Activated T-cell treated with anti-CD3 and anti-CD28 coated beads for 24 hours (primary cell): ENCODE measurements at places on chromosomes 2 and 18.

- DNase-seq: no peak
Measured at GRCh38 chr2:60530660-60531281, 22.7 kb downstream of the BCL11A start.

- no peak for DNase-seq
Measured at GRCh38 chr2:184410160-184410559, 188.2 kb upstream of the ZNF804A start.

DNA sequence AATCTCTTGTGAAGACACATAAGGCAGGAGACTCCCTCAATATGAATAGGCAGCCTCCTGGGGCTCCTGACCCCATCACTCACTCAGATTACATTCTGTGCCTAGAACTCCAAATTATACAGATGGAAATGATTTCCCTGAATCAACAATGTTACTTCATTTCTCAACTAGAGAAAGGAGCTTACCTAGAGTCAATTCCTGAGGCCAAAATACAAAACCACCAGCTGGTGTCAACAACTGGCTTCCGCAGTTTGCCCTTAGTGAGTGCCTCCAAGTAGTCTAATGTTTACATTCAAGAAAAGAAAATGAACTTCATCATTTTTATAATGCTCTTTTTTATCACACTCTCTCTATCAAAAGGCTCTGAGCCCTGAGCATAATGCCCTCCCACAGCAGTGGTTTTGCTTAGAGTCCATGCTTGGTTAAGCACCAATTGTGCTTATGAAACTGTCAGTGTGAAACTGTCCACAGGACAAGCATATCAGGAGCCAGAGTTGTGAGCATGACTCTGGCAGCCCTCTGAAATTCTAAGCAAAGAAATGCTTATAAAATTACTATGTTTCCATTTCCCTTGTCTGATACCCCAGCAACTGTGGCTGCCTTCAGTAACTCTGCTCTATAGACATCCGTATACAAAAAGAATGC, 305.7 kb upstream of the PKDCC start:
- no peak for DNase-seq

GRCh38 chr18:26963292-26963691, 97.8 kb upstream of the AQP4 start:
- no peak for DNase-seq

DNA sequence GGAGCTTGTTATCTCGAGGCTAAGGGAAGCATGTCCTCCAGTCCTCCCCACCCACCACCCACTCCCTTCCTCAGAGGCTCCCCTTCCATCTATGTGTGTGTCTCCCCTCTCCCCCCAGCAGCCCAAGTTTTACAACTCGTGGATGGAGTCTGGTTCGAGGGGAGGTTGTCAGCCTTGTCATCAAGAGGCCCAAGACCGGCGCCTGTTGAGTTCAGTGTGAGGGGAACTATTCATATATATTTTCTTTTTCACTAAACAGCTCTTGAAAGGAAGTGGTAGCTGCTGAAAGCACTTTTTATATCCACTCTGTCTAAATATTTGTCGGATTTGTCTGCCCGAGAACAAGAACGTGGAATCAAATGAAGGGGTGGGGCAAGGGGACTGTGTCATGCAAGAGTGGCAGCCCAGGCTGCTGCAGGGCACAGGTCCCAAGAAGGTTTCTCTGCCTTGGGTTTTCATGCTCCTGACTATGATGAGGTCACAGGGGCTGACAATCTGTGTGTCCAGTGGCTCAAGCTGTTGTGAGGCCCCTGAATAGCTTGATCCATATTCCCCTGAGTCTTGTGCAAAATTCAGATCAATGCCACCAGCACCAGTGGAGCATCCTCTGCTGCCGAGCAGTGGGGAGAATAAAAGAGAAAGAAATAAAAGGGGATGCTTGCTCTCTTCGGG, 35.0 kb downstream of the NRP2 start:
- no peak for DNase-seq

GRCh38 chr2:209719034-209719433, 52.6 kb upstream of the UNC80 start:
- DNase-seq: no peak

- DNase-seq: no peak
Measured at GRCh38 chr2:218125095-218125494, 733 bp upstream of the CXCR2 start.
